Activated CD8-positive, alpha-beta memory T cell treated with anti-CD3 and anti-CD28 coated beads for 1 hour (primary cell): ENCODE measurements at places on chromosomes 3 and 15.

DNA sequence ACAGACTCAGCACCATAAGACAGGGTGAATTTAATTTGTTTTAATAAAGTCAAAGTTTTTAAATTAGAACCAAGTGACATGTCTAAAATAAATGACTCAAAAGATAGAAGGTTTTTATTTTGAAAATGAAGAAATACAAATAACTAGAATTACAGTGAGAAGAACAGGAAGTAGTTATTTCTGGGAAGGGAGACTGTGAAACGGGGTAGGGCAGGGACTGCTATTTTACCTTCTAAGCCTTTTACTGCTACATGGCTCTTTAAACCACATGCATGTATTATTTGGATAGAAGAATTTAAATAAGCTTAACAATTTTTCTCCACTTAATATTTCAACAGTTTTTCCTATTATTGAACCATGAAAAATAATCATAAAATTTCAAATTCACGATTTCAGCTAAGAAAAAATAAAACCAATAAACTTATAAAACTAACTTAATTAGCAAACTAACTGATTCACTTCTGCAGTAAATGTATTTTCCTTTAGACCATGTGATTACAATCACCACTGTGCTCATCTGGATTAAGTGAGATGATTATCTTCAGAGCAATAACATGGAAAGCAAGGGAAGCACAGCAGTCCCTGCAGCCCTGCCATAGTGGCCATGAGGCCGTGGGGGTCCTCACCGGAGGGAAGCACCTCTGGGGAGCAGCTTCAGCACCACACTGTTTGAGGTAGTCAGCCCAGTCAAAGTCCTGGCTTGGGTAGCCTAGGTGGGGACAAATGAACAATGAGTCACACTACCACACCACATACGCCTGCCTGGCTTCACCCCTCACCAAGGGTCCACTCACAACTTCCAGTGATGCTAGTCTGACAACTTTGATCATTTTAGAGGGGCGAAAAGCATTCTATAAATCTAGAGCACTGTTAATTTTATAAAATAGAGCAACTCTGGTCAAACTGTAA is 28.3 kb upstream of the STIMATE start:
- no peak for DNase-seq

DNA sequence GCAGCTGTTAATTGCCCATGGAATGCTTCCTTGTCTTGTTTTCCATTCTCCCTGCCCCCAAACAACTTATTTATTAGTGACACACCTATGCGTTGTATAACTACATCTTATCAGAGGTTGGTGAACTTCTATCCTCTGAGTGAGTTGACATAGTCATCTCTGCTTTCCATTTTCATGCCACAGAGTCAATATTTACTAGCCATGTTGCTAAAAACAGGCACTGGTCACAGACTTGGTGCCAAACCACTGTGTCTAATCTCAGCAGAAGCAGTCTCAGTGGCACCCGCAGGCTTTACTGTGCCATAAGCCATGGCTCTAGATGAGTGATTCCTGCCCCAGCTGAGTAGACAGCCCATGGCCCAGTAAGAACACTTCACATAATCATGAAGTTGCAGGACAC is 26.5 kb downstream of the DAPK2 start:
- no peak for DNase-seq

DNA sequence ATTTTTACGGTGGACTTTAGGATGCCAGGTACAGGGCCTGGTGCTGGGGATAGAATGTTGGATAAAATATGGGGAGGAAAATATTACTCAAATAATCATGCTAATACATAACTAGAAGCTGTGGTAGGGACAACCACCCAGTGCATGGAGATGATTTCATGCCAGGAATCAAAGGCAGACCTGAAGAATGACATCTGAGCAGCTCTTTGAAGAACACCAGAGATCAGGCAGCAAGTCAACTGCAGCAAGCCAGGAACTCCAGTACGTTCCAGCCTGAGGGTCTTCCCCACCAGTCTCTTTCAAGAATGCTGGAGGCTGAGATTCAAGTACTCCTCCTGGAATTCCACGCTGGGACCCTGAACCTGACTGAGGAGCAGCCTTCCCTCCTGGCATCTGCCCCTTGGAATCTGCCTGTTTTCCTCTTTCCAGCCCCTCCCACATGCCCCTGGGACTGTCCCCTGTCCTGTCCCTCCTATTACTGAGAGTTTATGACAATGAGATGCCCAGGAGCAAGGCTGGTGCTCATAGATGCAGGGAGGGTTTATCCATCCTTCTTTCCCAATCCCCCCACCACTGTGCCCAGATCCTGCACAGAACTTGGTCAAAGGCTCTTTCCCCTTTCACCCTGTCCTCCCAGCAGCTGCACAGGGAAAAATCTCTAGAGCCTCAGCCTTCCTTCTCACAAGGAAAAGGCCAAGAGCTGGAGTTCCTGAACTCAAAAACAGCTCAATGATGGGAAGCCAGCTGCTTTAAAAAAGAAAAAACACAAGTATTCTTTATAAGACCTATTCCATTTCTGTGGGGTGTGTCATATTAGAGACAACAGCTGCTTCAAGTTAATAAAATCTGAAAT is 68.0 kb downstream of the PDZRN3 start:
- no peak for DNase-seq

DNA sequence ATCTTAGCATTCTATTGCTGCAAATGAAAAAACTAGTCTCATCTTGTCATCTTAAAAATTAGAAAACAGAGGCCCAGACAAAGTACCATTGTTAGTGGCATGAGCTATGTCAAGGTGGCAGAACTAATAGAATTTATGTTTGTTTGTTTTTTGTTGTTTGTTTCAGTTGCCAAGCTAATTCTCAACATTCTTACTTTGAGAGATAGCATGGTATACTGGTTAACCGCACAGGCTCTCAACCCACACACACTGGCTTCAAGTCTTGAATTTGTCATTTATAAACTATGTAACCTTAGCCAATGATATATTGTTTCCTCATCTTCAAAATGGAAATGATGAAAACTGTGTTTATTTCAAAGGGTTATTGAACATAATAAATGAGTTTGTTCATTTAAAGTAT is 367.6 kb upstream of the PLSCR5 start:
- no peak for DNase-seq

DNA sequence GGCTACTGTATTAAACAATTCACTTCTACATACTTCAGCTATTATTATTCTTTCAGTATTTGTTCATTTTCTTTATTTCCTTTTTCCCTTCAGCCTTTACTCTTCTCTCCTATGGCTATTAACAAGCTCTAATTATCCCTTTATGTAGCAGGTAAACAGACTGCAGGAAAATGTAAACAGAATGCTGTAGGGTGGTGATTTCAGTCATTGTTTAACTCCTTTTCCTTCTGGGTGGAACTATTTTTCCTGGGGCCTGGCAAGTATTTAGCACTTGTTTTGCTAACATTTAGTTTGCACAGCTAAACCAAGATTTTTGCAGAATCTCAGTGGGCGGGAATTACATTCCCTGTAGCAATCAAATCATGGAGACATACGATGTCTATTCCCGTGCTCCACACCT is 14.4 kb downstream of the RARB start:
- DNase-seq, result no peak

DNA sequence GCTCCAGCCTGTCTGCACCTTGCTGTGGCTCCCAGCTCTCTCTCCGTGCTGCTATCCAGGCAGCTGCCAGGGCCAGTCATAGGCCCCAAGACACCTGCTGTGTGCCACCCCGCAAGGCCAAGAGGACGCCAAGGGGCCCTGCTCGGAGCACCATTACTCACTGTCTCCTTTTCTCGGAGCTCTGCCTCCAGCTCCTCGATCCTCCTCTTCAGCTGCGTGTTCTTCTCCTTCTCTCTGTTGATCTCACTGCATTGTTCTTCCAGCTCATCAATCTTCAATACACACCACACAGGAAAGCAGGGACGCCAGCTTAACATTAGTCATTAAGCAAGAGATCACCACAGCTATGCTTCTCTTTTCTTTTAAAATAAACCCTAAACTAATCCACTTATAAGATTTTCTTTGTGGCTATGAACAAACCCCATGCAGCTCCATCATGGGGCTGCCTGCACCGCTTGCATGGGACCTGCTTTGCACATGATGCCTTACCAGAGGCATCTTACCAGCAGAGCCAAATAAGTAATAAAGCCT is 42.6 kb downstream of the WHAMM start:
- no peak for DNase-seq

GRCh38 chr15:28985316-28985645 is 99.5 kb downstream of the APBA2 start:
- DNase-seq, result no peak

DNA sequence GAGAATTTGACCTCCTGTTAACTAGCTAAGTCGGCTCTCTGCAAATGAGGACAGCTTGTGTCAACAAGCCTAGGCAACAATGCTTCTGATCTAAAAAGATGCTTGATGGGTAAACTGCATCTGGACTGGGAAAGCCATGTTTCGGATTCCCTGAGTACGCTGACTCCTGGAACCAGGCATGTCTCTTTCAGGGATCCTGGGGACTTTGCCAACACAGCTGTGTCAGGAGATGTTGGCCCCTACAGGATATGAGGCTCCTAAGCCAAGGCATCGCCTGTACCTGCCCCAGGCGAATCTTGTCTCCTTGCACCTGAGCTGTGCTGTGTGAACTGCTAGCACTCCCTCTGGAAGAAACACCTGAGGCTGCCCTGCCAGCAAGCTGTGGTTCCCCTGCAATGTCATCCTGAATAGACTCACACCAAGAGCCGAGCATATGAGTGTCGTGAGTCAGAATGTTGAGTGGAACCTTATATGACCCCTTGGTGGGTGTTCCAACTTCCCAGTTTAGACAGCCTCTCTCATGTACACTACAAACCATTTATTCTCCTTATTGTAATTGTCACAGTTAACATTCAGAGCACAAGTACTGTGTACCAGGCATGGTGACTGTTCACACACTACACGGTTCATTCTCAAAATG is 17.0 kb downstream of the EOGT start:
- DNase-seq, result no peak

DNA sequence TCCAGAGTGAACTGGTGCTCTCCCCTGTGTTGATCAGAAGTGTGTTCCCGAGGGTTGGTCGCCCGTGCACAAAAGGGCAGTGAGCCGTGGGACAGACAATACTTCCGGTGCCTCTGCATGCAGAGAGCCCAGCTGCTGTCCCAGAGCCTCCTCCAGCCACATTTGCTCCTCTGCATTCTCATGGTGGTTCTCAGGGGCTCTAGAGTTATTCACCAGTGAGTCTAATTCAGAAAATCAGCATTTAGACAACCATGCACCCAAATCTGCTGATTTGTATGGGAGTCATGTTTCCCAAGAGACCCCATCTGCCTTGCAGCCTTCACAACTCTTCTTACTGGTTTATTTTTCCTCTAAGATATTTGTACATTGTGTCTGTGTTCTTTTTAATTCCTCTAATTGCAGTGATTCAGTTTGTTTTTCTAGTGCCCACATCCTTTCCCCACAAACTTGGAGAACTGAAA is 107.0 kb upstream of the SPRED1 start:
- DNase-seq, result no peak
